ENCODE measurements at places on chromosomes 6 and 20. TPM values are rescaled to one million over a fixed set of nuclear protein-coding genes. Genes with fewer than 3 reads are reported as not detected.

DNA sequence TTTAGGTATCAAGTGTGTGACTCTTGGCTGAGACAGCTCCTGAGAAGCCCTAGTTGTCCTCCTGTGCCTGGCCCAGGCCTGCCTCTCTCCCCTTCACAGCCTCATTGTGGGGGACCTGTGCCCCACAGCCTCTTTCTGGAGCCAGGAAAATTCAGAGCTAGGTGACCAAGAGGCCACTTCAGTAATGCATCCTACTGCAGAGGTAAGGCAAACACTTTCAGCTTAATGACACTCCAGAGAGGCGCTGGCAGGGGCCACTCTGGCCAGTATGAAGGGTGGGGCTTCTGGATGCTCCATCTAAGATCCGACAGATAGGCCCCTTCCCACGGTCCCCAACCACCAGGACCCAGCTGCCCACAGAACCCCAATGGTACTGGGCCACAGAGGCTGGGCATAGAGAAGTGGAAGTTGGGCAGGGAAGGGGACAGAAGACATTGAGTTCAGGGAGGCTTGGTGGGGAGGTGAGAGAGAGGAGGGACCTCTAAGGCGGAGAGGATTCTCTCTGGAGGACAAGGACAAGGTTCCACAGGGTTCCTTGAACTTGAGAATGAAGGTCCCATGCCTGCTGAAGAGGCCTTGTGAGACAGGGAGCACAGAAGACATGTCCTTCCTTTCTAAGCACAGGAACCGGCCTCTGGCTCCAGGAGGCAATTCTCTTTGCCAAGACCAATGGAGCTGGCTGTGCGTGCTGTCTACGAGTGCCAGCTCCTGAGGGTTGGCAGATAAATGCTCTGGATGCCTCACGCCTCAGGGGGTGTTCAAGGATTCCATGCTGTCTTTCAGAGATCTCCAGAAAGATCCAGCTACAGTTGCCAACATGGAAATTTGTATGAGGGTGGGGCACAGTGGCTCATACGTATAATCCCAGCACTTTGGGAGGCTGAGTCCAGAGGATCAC, 46.4 kb upstream of the TGM2 start:
- no peak for DNase-seq
- no peaks in the 10 kb centered on the region for H3K4me1 ChIP-seq
- H3K27ac ChIP-seq, result no peak overlapping the region
- H3K27me3 ChIP-seq, result no peaks in the 10 kb centered on the region
- no peak overlapping the region for H3K4me3 ChIP-seq

DNA sequence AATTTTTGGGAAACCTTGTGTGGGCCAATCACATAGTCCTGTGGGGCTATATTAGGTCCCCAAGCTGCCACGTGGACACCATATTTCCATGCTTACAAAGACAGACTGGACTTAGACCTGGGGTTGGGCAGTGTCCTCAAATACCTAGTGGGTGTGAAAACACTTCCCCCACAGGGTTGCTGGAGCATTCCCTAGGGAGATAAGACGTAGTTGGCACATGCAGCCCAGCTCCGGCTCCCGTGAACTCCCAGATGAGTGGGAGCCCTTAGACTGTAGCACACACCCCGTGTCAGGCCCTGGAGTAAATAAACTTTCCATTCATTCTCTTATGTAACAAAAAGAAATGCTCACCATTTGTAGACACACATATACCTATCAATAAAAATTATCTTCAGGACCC, 14.2 kb downstream of the KCNG1 start:
- no peaks in the 10 kb centered on the region for H3K4me1 ChIP-seq
- H3K4me3 ChIP-seq, result no peak overlapping the region
- no peak overlapping the region for H3K27ac ChIP-seq
- no peaks in the 10 kb centered on the region for H3K36me3 ChIP-seq

- H3K4me3 ChIP-seq, result no peak overlapping the region
- no peaks in the 10 kb centered on the region for H3K27me3 ChIP-seq
- no peaks in the 10 kb centered on the region for H3K36me3 ChIP-seq
- H3K4me1 ChIP-seq, result no peaks in the 10 kb centered on the region
- DNase-seq, result no peak
Observed at GRCh38 chr6:138507977-138508675, 8.8 kb upstream of the NHSL1 start.

GRCh38 chr20:20638878-20639277, 73.6 kb downstream of the RALGAPA2 start:
- H3K4me3 ChIP-seq, result no peak overlapping the region
- no peak overlapping the region for H3K27ac ChIP-seq
- H3K36me3 ChIP-seq, result peaks cover 24% of the 10 kb centered on the region
- DNase-seq, result no peak
- H3K27me3 ChIP-seq, result no peaks in the 10 kb centered on the region

- no peak overlapping the region for H3K4me3 ChIP-seq
- no peaks in the 10 kb centered on the region for H3K36me3 ChIP-seq
- no peaks in the 10 kb centered on the region for H3K4me1 ChIP-seq
- no peak overlapping the region for H3K27ac ChIP-seq
- no peak for DNase-seq
Observed at GRCh38 chr6:130766239-130767144, 60.7 kb upstream of the SMLR1 start.

DNA sequence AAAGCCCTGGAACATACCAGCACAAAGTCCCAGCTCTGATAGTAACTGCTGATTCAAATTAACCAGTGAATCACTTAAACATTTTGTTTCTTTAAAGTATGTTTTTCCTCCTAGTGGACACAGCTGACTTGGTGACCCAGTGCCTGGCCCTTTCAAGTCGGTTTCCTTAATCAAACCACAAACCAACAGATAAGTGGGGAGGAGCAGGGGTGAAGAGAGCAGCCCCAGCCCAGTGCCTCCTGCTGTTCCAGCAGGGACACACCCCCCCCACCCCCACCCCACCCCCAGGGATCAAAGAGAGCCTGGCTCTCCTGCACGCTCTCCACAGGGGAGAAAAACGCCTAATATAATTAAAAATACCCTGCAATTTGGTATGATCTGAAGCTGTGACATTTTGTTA, 55.4 kb upstream of the TBXT start:
- H3K4me1 ChIP-seq, result no peaks in the 10 kb centered on the region
- no peak for DNase-seq
- peaks cover 14% of the 10 kb centered on the region for H3K27me3 ChIP-seq
- H3K36me3 ChIP-seq, result no peaks in the 10 kb centered on the region

The RFX6 gene
- total RNA-seq, result not detected

DNA sequence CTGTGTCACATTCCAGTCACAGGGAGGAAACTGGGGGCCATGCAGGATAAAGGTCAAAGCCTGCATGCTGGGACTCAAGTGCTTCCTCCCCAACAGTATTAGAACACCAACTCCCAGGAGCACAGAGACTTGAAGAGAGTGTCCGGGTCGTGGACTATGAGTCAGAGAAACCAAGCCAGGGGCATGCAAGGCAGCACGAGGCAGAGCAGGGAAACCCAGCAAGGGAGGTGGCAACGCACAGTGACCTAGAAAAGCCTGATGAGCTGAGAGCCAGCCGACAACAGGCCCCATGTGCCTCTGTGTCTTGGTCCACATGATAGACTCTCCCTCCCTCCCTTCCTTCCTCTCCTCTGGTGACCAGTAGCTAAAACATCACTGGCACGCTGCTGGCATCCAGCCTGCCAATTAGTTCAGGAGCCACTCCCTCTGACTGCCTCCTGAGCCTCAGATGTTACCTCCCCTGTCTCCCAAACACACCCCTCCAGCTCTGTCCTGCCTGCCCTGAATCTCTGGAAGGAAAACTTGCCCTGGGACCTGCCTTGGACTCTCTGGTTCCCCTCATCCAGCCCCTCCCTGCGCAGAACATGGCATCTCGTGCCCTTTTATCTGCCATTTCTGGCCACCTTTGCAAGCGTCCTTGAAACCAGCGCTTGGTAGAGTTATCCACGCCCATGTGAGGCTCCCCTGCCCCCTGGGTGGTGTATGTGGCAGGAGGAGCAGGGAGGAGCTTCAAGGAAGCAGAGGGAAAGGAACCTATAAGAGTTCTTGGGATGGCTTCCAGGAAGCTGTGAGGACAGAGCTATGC, 16.2 kb upstream of the RNF39 start:
- H3K27ac ChIP-seq, result no peak overlapping the region
- no peaks in the 10 kb centered on the region for H3K4me1 ChIP-seq
- peaks cover 22% of the 10 kb centered on the region for H3K27me3 ChIP-seq
